ENCODE measurements at places on chromosomes 12 and 14.

DNA sequence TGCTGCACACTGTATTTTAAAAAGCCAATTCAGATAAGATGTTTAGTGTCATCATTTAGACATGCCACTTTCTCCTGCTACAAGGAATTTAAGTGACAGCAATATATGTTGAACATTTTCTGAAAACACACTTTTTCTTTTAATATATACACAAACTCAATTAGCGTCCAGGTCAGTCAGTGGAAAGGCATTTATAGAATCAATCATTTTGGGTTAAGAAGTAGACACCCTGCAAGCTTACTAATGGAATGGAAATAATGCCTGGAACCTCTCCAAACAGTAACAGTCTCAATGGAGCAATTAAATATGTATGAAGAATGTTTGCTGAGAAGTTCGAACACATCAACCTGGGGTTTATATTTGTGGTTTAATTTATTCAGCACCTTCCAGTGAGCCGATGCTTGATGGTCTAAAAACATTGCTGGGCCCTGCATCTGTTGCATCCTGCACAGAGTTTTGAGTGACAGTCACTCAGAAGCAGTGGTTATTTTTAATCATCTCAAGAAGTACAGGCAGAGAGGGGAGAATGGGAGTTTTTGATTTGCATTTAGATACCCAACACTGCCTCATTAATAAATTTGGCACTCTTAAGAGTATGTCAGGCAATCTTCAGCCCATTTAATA lies 410.7 kb downstream of the TMEM117 start:
- DNase-seq: no peak

DNA sequence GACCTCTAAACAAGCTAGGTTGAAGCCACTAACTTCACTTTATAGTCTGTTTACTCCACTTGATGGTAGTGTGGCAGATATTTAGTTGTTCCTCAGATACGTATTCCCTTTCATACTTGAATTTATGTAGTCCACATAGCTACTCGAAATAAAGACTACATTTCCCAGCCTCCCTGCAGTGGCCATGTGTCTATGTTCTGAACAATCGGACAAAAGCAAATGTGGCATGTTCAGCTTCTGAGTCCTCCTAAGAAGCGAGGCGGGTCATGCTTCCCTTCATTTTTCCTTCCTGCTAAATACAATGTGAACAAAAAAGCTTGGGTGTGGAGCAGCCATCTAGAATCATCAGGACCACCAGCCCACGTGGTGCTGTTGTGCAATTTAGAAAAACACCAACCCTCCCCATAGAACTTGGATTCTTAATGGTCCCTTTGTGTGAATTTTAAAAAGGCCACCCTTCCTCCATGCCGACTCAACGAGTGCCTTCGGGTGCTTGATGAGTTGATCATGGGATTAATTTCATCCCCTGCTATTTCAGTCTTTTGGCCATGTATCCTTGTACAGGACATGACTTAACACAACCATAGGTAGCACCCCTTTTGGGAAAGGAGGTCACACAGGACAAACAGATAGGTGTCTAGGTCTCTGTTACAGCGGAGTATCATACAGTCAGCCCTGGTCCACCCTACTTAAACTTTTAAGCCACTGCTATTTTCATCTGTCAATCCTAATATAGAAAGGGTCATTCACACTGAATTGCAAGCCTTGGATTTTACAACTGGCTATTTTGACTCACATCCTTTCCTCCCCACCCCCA lies 60.7 kb downstream of the ZFC3H1 start:
- DNase-seq: no peak

- peak; percentile 71 for DNase-seq
Measured at GRCh38 chr12:122895704-122896636, at the start of gene VPS37B. TSS of gene VPS37B (minus strand) at chr12:122896124. CDS start at chr12:122896062, 62 bp downstream.

DNA sequence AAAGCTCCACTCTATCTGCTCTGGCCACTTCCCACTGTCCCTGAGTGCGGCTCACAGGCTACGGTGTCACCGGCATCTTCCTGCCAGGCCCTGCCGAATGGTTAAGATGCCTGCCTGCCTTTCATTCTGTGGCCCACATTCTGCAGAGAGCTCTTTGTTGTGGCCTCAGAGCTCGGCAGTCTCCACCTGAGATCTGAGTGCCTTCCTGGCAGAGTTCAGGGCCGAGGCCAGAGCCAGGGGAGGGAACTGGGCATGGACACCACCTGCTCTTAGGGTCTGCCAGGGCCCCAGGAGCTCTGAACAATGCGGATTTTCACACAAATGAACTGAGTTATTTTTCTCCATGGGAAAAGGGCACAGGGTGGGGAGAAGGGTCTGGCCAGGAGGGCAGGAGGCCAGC lies 127.2 kb downstream of the RBM19 start:
- peak; percentile 35 for DNase-seq

- no peak for DNase-seq
Measured at GRCh38 chr12:111270774-111271173, 98.1 kb downstream of the PHETA1 start.

DNA sequence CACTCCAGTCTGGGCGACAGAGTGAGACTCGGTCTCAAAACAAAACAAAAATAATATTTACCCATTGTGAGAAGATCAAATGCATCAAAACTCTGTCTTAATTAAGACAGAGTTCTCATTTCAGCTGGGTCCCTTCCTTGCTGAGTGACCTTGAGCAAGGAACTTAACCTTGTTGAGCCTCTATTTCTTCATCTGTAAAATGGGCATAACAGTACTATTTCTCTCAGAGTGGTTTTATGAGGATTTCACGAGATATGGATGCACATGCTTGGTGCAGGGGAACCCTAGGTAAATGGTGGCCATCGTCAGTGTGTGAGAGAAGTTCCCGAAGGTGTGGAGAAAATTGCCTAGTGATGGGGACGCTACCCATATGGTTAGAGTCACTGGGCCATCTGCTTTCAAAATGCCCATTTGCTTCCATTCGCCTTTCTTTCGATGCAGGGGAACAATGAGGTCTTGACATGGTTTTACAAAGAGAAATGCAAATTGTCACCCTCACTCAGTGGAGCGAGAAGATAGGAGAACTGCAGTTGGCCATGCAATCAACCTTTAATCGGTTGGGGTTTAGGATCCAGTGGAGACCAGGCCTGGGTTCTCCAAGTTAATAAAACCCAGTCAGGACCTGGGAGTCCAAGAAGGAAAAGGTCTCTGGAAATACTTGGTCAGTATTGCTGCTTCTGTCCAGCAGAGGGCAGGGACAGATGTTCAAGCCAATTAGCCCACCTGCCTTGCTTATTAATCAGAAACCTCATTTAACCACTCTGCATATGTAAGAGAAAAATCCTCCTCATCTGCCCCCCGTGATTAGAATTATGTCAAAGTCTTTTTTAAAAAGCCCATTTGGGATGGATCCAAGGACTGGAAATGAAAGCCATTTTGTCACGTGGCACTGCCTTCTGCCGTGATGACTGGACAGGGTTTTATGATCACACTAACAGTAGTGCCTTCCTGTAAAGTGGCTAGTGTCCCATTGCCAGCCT lies 37.2 kb downstream of the CFAP251 start:
- no peak for DNase-seq

DNA sequence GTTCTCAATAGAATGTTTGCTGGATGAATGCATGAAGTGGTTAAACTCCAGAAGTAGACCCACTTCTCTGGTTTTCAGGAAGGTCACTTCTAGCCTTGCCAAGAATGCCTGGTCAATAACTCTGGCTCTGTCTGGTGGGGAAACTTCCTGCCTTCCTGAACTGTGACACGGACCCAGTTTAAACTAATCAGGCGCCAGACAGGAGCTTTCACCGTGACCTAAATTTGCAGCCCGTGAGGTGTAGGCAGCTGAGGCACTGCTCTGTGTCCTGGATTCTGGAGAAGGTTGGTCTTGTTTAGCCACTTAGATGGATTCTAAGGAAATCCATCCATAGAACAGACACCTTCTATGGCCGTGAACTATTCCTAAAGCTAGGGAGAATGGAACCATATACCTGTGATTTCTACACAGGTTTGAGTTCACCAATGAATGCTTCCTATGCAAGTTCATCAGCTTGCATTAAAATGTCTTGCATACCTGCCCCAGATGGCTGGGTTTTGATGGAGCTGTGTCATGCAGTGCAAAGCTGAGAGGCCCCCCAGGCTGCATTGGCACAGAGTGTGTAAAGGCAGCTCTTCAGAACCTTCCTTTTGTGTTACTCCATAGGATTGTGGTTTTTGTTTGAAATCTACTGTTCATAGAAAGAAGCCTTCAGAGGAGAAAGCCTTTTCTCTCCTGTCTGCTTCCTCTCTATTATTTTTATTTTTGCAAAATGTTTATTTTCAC lies 4.4 kb downstream of the CHST11 start:
- DNase-seq: peak; percentile 73

GRCh38 chr14:46322730-46323403 lies 328.7 kb downstream of the RPL10L start:
- DNase-seq: peak; percentile 22

- no peak for DNase-seq
Measured at GRCh38 chr12:63163541-63163940, 12.5 kb upstream of the AVPR1A start.

GRCh38 chr12:68207276-68207675 lies 18.3 kb downstream of the IL26 start:
- DNase-seq: no peak

DNA sequence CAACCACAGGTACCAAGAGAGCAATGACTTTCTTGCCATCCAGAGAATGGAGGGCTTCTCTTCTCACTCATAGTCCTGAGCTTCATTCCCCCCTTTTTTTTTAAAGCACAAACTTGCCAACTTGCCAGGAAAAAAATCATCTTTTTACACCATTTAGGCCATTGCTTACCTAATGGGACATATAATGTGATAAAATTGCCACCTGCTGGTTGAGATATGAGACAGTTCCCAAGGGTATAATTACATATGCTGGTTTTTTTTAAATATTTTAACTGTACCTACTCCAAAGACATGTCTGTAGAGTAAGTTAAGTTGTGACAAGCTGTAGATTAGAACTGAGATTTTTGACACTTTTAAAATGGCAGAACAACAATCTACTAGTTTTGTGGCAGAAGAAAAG lies 519.1 kb upstream of the SEL1L start:
- DNase-seq: no peak

DNA sequence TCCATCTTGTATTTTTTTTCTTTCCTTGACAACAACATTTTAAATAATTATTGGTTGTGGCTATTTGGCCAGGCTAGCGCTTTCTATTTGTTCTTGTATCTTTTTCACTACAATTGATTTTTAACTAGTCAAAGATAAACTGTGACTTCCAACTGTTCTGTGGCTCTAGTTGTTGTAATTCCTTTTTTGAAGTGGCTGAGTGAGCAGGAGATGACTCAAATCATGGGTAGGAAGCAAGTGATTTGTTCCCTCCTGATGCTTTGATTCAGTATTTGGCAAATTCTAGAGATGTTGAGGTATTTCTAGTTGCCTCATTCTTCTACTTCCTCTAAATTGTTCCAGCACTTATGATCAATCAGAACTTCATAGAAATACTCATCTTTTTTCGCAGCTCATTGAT lies 633.5 kb downstream of the RERGL start:
- no peak for DNase-seq

All from Jurkat, Clone E6-1 (cell line).